ENCODE measurements at places on chromosomes 11 and 22.

GRCh38 chr11:79461666-79462645 lies 21.1 kb upstream of the TENM4 start:
- peak; percentile 88 for DNase-seq

DNA sequence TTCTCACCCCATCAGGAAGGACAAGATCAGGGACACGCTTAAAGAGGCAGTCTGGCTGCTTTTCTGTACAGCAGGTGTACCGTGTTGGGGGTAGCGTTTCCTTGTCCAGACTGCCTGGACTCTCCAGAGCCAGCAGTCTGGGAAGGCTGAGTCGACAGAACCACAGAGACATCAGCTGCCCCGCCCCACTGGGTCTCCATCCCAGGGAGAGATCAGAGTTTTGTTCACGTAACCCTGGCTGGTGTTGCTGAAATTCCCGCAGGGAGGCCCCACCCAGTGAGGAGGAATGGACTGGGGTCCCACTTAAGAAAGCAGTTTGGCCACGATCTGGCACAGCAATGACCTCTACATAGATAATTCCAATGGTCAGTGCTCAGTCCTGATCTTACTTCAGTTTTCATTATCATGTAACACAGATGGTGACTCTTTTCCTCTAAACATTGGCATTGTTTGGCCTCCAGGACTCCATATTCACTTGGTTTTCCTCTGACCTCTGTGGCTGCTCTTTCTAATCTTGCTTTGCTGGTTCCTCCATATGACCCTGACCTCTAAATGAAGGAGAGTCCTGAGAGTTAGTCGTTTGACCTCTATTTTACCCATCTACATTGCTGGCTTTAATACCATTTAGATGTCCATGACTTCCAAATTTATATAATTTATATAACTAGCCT lies 89.6 kb upstream of the LRRC55 start:
- DNase-seq, result no peak

DNA sequence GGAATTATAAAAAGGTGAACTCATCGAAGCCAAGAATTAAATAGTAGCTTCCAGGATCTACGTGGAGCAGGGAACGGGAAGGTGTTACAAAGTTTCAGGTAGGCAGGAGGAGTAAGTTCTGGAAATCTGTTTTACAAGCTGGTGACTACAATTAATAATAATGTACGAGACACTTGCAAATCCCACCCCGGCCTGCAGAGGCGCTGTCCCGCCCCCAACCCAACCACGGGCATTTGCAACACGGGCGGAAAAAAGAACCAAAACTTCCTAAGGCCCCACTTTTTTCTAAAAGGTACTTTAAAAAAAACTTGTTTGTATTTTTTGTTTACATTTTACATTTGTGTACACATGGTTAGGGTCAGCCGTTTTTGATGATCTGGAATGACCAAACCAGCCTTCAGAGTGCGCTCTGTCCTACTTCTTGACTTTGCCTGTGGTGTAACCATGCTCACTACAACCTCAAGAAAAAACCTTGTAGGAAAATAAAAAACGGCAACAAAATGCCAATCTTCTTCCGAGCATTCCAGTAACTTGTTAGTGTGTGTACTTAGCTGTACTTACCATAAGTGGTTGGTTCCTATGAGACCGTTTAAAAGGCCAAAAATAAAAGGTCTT lies 449.6 kb upstream of the B3GAT1 start:
- DNase-seq, result no peak

- DNase-seq, result no peak
These were observed 54.3 kb downstream of the ST14 start for GRCh38 chr11:130213979-130214281.

GRCh38 chr22:33227791-33228190 lies 169.6 kb upstream of the SYN3 start:
- DNase-seq, result no peak

DNA sequence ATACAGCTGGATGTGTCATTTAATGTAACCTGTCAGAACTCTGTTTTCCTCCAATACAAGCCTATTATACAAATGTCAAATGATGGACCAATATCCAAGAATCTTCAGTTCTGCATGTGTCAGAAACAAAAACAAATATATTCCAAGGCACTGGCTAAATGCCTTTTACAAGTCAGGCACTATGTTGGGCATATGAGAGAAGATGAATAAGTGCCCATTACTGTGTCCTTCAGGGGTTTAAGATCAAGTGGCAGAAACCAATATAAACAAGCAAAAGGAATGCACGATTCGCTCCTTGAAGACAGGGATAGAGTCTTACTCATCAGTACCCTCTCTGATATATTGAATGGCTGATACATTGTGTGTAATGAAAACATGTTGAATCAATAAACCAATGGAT lies 254.4 kb downstream of the TTC28 start:
- no peak for DNase-seq

GRCh38 chr11:119991022-119991404 lies 146.9 kb downstream of the TRIM29 start:
- DNase-seq, result no peak

- DNase-seq, result no peak
These were observed 19.9 kb downstream of the BID start for GRCh38 chr22:17754233-17754925.

DNA sequence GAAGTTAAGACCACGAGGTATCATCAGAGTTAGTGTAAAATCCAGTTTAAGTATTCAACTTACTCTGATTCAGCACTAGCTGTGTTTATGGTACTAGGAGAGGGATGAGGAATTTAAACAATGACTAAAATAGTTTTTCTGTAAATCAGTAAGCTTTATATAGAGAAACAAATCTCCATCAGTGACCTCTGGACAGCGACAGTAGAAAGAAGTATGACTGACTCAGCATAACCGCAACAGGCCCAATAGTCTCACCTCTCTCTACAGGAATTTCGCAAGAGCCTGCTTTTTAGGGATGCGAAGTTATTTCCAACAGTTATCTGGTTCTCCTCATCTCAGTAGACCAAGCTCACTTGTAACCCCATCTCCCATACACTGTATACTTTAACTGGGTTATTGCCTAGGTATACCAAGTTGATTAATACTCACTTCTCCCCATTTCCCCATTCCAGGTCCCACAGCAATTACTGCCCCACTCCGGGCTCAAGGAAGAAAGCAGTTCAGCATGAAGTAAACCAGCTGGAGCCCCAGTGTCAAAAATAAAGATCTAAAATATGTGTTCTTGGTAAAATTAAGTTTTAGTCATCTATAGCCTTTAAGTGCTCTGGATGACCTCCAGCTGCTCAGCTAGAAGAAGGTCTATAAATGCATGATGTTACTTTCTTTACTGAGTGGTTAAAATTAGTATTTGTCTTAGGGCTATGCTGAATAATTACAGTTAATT lies 770.6 kb upstream of the CCDC90B start:
- DNase-seq, result peak; percentile 78

DNA sequence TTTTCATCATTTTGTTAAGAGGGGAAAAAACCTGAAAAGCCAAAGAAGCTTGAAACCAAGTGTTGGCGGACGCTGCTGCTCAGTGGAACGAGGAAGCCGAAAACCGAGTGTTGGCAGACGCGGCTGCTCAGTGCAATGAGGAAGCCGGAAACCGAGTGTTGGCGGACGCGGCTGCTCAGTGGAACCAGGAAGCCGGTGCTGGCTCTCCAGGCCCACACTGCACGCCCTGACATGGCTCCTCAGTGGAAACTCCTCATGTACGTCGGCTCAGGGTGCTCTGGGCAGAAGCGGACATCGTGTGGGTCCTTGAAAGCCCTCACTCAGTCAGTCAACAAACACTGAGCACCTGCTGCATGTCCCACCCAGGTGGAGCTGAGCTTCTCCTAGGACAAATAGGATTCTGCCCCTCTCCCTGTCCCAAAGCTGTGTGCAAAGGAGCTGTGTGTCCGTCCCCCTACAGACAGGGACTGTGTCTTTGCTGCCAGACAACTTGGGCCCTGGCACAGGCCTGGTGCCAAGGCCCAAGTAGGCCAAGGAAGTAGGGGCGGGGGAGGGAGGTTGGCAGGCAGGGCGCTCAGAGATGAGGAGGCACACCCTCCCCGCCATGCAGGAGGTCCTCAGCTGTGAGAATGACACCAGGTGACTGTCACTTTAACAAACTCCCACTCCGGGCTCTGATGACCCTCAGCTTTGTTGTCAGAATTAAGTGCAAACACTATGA lies 37.3 kb downstream of the PHF21B start:
- DNase-seq, result peak; percentile 38

GRCh38 chr11:67117672-67118180 lies 1.3 kb upstream of the KDM2A start:
- DNase-seq, result peak; percentile 46

GRCh38 chr22:43128928-43129424 lies 14.2 kb downstream of the MCAT start:
- DNase-seq, result no peak

DNA sequence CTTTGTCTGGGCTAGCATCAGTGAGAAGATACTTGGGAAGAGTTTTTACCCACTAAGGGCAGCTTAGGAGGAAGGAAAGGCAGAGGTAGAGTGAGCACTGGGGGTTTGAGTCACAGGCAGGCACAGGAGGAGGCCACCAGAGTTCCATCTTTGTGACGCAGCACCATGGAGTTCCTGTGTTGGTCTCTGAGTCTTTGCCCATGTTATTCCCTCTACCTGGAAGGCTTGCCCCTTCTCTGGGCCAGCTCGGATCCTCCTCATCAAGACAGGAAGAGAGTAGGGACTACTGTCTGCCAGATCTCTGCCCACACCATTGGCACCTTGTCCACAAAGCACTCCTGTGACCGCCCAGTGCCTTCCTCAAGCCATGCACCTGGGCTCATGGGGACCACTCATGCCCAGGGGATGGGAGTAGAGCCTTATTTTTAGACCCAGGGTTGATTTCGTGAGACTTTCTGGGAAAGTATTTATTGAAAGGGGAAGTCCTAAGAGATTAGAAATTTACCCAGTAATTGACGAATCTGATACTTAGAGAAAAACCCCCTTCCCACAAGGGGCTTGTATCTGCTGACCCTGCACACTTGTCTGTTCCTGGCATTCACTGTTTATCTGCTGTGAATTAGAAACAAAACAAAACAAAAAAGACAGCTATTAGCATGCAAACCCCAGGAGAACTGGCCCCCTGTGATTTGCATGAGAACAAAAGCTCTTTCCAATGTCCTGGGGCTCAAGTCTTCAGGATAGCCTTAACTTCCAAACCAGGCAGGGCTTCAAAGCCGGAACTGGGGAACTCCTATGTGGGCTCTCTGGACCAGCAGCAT lies 35.9 kb upstream of the MYEOV start:
- no peak for DNase-seq

DNA sequence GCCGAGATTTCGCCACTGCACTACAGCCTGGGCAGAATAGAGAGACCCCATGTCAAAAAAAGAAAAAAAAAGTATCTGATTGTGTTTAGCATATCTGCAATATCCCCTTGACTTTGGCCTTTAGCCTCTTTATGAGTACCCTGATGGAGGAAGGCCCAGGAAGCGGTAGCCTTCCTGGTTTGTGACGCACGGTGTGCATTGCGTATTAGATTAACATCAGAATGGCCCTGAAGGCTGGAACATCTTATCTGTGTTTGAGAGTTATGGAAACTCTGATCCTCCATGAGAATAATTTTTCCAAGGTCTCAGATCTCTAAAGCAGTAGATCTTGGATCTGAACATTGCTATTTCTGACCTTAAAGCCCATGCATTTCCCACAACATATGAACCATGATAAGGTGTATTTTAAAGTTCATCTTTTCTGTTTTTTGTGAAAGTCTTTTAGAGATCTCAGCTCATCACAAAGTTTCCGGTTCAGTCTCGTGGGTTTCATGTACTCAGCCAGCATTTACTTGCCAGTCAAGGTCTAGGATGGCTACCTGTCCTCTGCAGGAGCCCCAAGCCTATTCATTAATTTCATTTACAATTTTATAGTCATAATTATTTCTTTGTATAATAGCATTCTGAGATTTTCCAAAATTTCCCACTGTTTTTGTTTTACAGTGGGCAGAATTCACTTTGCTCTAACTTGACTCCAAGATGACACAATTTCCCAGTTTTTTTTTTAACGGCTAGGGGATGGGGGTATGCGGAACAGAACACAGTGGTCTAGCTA lies 605 bp upstream of the FDX1 start:
- DNase-seq, result no peak

DNA sequence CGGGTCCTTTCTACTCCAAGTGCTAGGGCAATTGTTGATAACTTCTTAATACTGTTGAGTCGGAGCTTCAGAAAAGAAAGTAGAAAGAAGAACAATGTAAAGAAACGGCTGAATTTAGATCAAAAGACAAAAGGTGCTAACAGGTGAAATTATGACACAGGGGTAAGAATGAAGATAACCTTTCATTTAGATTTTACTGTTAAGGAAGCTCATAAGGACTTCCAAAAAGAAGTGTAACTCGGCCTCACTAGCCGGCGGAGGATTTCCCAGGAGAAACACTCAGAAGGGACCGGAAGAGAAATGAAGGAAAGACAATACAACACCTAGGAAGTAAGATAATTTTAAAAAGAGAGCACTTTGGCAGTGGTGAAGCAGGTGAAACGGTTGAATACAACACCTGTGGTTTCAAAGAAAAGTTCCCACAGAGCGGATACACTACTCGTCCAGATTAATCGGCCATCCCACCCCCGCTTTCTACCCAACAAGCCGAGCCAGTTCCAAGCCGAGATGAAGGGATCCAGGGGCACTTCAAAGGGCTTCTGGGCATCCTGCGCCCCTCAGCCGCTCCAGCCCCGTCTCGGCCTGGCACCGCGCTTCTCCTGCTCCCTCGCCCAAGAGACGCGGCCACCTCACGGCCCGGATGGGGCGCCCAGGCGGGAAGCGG lies 737 bp downstream of the PPP2R1B start:
- no peak for DNase-seq

DNA sequence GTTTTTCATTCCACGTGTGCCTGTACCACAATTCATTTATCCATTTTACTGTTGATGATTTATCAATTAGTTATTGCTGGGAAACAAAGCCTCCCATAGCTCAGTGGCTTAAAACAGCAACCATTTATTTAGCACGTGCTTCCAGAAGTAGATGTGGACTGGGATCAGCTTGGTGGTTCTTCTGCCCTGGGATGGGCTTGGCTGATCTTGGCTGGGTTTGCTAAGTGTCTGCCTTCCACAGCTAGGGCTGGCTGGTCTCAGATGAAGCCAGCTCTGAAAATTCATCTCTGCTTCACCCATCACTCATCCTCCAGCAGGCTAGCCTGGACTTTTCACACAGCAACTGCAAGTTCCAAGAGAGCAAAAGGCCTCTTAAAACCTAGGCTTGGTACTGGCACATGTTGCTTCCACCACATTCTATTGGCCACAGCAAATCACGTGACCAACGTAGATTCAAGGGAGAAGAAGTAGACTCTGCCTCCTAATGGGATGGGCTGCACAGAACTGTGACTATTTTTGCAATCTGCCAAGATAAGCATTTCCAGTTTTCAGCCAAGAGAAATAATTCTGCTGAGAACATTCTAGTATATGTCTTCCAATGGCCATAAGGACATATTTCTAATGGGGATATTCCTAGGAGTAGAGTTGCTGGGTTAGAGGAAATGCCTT lies 124.9 kb downstream of the MN1 start:
- DNase-seq, result no peak

DNA sequence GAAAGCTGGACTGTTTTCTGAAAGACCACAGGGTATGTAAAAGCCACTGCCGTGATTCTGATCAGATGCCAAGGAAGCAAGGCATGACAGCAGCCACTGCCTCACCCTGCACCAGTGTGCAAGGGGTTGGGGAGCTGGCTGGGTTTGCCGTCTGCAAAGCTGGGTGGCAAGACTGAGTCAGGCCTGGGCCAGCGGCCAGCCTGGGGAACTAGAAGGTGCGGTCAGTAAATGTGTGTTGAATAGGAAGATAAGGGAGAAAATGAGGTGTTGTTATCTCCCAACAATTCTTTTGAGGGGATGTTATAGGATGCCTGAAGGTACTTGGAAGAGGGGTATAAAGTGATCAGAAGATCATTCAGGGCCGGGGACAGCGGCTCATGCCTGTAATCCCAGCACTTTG lies 8.0 kb downstream of the VSTM5 start:
- DNase-seq, result no peak
